ENCODE measurements at places on chromosomes 7 and 10. TPM values are rescaled to one million over a fixed set of nuclear protein-coding genes. Genes with fewer than 3 reads are reported as not detected.

GTF2IRD2 gene
- 0.63 TPM for total RNA-seq

OR2A7 gene
- total RNA-seq, result 0.69 TPM

SYT15 gene
- not detected for total RNA-seq

AMPH gene
- not detected for total RNA-seq

DPYSL4 gene
- 10.9 TPM for total RNA-seq

SPDYE16 gene
- not detected for total RNA-seq

ACTL6B gene
- total RNA-seq, result not detected

ZSCAN25 gene
- 13.9 TPM for total RNA-seq

DNA sequence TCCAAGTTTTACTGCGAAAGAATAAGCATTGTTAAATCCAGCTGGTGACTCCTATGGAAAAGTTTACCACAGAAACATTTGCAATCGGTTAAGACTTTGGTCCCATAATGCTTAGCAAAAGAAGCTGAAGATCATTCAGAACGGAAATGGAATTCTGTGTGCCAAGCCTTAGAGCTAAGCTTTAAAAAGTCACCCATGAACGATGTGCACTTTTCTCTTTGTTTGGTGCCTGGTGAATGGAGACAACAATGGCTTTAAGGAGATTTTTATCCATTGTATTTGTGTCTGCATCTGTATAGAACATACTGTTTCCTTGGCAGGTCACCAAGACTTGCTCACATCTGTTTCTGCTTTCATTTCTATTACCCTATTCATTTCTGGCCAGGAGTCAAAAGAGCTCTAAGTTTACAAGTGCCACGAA lies 26.3 kb upstream of the COL1A2 start:
- no peak overlapping the region for H3K27ac ChIP-seq
- DNase-seq, result no peak
- no peak overlapping the region for H3K4me3 ChIP-seq

GRCh38 chr7:45387837-45388236 lies 186.3 kb upstream of the ADCY1 start:
- DNase-seq, result peak; percentile 9
- no peaks in the 10 kb centered on the region for H3K27me3 ChIP-seq
- H3K4me1 ChIP-seq, result peaks cover 8% of the 10 kb centered on the region
- H3K36me3 ChIP-seq, result no peaks in the 10 kb centered on the region
- no peak overlapping the region for H3K4me3 ChIP-seq

- DNase-seq, result no peak
- H3K27ac ChIP-seq, result no peak overlapping the region
- H3K4me3 ChIP-seq, result no peak overlapping the region
- H3K27me3 ChIP-seq, result no peaks in the 10 kb centered on the region
- H3K4me1 ChIP-seq, result peaks cover 14% of the 10 kb centered on the region
Measured at GRCh38 chr10:112783351-112784021, 166.6 kb upstream of the TCF7L2 start.

- no peaks in the 10 kb centered on the region for H3K27me3 ChIP-seq
- no peaks in the 10 kb centered on the region for H3K4me1 ChIP-seq
- H3K36me3 ChIP-seq, result no peaks in the 10 kb centered on the region
- no peak for DNase-seq
Measured at GRCh38 chr7:73888959-73889358, 28.0 kb downstream of the TMEM270 start.

GRCh38 chr10:48774416-48775205 lies 89.9 kb downstream of the WDFY4 start:
- no peak overlapping the region for H3K4me3 ChIP-seq
- H3K27ac ChIP-seq, result no peak overlapping the region
- no peaks in the 10 kb centered on the region for H3K36me3 ChIP-seq
- H3K4me1 ChIP-seq, result no peaks in the 10 kb centered on the region

GRCh38 chr10:22340329-22341189 lies 4.7 kb upstream of the SPAG6 start:
- peak overlapping the region; percentile 89 for H3K27ac ChIP-seq
- H3K27me3 ChIP-seq, result no peaks in the 10 kb centered on the region
- peak; percentile 81 for DNase-seq

DNA sequence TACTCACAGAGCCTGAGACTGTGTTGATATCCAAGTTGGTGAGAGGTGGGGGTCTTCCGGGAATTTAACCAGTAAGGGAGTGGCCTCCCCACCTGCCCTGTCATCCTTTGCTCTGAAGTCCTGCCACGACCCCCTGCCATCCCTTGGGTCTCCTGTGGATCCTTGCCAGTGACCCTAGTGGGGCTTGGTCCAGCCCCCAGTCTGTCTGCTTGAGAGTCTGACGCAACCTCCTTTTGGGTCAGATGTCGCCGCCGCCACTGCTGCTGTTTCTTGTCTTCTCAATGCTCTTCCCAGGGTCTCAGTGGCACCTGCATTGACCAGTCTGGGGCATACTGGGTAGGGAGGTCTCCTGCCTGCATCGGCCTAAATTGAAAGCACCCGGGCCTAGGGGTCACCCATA lies 28.8 kb downstream of the PAX2 start:
- H3K27ac ChIP-seq, result no peak overlapping the region
- H3K4me1 ChIP-seq, result no peaks in the 10 kb centered on the region
- no peak for DNase-seq
- H3K36me3 ChIP-seq, result no peaks in the 10 kb centered on the region

- H3K4me3 ChIP-seq, result no peak overlapping the region
- DNase-seq, result no peak
- no peaks in the 10 kb centered on the region for H3K36me3 ChIP-seq
- H3K4me1 ChIP-seq, result peaks cover 12% of the 10 kb centered on the region
- no peaks in the 10 kb centered on the region for H3K27me3 ChIP-seq
Measured at GRCh38 chr7:7817748-7818147, 99.3 kb upstream of the RPA3 start.

DNA sequence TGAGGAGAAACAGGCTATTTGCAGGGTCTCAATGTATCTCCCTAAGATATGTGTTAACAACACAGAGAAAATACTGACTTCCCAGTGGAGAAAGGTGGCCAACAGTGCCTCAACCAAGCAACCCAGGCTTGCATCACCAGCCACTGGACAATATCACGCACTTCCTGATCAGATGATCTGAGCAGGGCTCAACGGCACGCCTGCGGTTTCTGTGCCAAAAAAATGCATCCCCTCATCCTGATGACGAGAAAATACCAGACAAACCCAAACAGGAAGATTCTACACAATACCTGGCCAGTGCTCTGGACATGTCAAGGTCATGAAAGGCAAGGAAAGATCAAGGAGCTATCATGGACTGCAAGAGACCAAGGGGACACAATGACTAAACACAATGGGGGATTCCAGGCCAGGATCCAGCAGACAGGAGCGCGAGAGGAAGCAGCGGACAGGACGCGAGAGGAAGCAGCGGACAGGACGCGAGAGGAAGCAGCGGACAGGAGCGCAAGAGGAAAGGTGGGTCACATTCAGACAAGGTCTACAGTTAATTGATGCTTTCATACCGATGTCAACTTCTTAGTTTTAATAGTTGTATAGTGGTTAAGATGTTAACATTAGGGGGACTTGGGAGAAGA lies 51.1 kb downstream of the GNA12 start:
- H3K36me3 ChIP-seq, result peaks cover 24% of the 10 kb centered on the region
- H3K4me1 ChIP-seq, result no peaks in the 10 kb centered on the region
- H3K27me3 ChIP-seq, result no peaks in the 10 kb centered on the region
- H3K4me3 ChIP-seq, result no peak overlapping the region

- no peaks in the 10 kb centered on the region for H3K27me3 ChIP-seq
- no peak overlapping the region for H3K27ac ChIP-seq
- H3K4me1 ChIP-seq, result no peaks in the 10 kb centered on the region
- no peak for DNase-seq
Measured at GRCh38 chr7:14851610-14852009, 50.9 kb downstream of the DGKB start.

DNA sequence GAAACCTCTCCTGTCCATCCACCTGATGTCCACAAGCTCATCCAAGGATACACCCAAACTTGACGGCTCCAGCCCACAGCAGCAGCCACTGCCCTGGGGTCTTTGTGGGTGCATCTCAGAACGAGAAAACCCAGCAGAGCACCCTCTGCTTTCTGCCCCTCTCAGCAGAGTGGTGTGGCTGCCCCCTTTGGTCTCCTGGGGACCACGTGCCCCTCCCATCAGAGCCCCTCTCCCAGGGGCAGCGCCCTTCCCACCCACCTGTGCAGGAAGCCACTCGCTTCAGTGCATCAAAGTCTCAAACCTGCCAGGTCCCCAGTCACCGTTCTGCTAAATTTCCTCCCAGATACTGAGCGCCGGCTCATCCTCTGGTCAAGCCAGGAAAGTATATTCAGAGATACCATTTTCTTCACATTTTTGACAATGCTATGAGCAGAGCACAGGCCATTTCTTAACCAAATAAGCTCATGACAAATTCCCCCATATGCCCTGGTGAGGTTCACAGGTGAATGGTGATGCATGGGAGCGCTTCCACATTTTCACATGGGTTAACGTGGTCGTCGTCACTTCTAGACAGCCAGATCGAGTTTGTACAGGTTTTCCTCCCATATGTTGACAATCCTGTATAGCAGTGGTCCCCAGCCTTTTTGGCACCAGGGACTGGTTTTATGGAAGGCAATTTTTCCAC lies 32.4 kb downstream of the CAMK2B start:
- no peaks in the 10 kb centered on the region for H3K4me1 ChIP-seq
- H3K36me3 ChIP-seq, result no peaks in the 10 kb centered on the region
- no peak for DNase-seq
- no peaks in the 10 kb centered on the region for H3K27me3 ChIP-seq
- H3K4me3 ChIP-seq, result no peak overlapping the region
- H3K27ac ChIP-seq, result no peak overlapping the region

DNA sequence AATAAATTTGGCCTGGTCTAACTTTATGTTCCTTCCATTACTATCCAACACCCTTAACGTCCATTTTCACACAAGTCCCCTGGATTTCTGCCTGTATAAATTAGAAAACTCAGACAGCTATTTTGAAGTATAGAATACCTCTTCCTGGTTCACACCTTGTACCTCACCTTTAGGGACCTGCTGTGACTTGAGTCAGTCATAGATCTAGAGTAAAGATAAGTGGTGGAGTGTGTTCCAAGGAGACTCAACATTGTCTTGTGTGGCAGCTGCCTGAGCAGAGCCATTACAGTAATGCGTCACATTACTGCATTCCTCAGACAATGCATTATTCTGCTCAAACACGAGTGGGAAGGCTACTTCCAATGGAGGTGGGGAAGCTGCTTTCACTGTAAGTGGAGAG lies 513.9 kb downstream of the ADRA2A start:
- H3K4me3 ChIP-seq, result no peak overlapping the region
- no peak for DNase-seq
- no peaks in the 10 kb centered on the region for H3K27me3 ChIP-seq
- H3K27ac ChIP-seq, result no peak overlapping the region

DNA sequence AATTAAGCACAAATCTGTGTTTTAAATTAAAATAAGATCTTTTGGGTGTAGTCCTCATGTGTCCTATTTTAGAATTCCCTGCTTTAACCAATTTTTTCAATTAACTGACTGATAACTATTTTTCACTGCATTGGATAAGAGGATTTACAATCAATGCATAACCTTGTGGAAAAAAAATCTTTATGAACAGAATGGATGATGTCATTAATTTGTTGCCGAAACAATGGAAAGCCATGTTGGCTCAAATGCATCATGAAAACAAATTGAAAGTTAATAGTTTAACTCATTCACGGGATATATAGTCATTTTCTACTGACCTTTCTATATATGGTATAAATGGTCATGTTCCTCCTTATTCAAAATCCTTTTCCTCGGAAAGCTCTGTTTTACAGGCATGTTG lies 82.3 kb downstream of the PRLHR start:
- H3K27me3 ChIP-seq, result no peaks in the 10 kb centered on the region
- H3K4me3 ChIP-seq, result no peak overlapping the region
- H3K36me3 ChIP-seq, result no peaks in the 10 kb centered on the region
- no peak for DNase-seq

DNA sequence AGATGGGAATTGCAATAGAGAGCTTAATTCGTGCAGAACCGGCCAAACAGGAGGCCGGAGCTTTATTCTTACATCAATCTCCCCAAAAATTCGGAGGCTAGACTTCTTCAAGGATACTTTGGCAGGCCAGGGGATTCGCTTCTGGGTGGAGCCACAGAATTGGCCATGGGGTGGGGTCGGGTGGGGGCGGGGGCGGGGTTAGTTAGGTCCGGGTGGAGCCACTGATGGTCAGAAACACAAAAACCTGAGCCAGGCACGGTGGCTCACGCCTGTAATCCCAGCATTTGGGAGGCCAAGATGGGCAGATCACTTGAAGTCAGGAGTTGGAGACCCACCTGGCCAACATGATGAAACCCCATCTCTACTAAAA lies 87.5 kb downstream of the SEPTIN14 start:
- peak overlapping the region; percentile 35 for H3K4me3 ChIP-seq
- no peaks in the 10 kb centered on the region for H3K27me3 ChIP-seq
- H3K4me1 ChIP-seq, result 0 out of 2 replicates have a peak, but pooled peaks cover 4% of the 10 kb centered on the region
- DNase-seq, result no peak
- no peak overlapping the region for H3K27ac ChIP-seq
- H3K36me3 ChIP-seq, result no peaks in the 10 kb centered on the region

DNA sequence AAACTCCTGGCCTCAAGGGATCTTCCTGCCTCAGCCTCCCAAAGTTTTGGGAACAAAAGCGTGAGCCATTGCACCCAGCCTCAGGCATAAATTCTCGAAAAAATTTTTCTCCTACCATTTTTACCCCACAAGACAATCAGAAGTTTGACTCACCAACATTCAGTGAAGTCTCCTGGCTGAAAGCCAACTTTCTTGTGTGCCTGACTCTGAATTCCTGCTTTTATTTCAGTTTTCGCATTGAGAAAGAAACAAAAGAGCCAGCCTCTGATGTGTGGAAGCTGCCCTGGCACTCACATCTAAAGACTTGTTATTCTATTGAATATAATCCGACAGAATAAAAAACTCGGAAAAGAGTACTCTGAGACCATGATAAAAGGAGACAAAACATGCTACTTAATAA lies 402.9 kb downstream of the MAGI2 start:
- peaks cover under 1% of the 10 kb centered on the region for H3K4me1 ChIP-seq
- H3K27ac ChIP-seq, result no peak overlapping the region
- peak; percentile 70 for DNase-seq
- H3K36me3 ChIP-seq, result no peaks in the 10 kb centered on the region

GRCh38 chr7:157079116-157079515 lies 59.6 kb upstream of the UBE3C start:
- DNase-seq, result no peak
- H3K27me3 ChIP-seq, result peaks cover 29% of the 10 kb centered on the region
- H3K4me1 ChIP-seq, result no peaks in the 10 kb centered on the region
- no peak overlapping the region for H3K27ac ChIP-seq

- no peaks in the 10 kb centered on the region for H3K4me1 ChIP-seq
- H3K27me3 ChIP-seq, result peaks cover 25% of the 10 kb centered on the region
- no peaks in the 10 kb centered on the region for H3K36me3 ChIP-seq
- no peak overlapping the region for H3K4me3 ChIP-seq
Measured at GRCh38 chr10:6597478-6597877, 17.4 kb upstream of the PRKCQ start.

DNA sequence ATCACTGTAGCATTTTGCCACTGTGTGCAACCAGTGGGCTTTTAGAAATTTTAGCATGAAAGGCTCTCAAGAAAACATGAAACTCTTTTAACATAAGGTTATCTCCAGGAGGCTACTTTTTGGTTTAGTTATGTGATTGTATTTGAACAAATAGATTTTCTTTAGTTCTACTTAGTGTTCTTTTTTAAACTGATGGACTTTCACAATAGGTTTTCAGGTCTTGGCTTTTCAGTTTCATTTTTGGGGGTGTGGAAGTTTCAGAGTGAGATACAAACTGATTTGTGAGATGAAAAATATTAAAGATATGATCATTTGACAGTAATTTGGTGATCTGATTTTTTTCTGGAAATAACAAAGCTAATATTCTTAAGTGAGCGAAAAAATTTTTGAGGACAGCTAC lies 344.1 kb downstream of the PHF14 start:
- DNase-seq, result no peak
- no peak overlapping the region for H3K4me3 ChIP-seq
- no peaks in the 10 kb centered on the region for H3K36me3 ChIP-seq
- no peaks in the 10 kb centered on the region for H3K27me3 ChIP-seq
- H3K4me1 ChIP-seq, result peaks cover 8% of the 10 kb centered on the region

- no peak overlapping the region for H3K27ac ChIP-seq
- H3K36me3 ChIP-seq, result no peaks in the 10 kb centered on the region
- no peaks in the 10 kb centered on the region for H3K27me3 ChIP-seq
- H3K4me3 ChIP-seq, result no peak overlapping the region
Measured at GRCh38 chr7:77917500-77918262, 119.1 kb downstream of the PHTF2 start.
